ENCODE measurements at places on chromosomes 7 and 10.

- no peak for DNase-seq
Observed at GRCh38 chr7:114688443-114689055, 233.3 kb upstream of the MDFIC start.

DNA sequence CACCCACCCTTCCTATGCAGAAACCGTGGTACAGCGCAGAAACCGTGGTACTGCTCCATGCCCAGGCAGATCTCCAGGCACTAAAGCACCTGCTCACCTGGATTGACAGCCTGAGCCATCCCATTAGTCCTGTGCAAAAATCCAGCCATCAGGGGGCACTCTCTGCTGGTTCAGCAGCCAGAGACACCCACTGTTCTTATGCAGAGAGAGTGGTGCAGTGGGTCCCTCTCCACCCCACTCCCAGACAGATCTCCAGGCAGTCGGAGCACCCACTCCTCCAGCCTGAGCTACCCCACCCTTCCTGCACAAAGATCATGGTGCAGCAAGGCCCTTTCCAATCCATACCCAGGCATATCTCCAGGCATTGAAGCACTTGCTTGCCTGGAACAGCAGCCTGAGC is 219.8 kb downstream of the CTNNA3 start:
- DNase-seq: no peak

DNA sequence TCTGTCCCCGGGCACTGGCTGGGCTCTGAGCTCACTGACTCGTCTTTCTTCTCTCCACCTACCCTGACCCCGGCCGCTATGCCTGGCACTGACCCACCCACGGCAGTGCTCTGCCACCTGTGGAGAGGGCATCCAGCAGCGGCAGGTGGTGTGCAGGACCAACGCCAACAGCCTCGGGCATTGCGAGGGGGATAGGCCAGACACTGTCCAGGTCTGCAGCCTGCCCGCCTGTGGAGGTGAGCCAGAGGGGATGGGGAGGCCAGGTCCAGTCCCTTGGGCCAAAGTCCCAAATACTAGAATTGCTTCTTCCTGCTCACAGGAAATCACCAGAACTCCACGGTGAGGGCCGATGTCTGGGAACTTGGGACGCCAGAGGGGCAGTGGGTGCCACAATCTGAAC is 27.3 kb downstream of the TBATA start:
- no peak for DNase-seq

GRCh38 chr7:85290269-85290668 is 103.4 kb upstream of the SEMA3D start:
- DNase-seq: no peak

- DNase-seq: no peak
Observed at GRCh38 chr10:83678850-83679249, 460.5 kb upstream of the GHITM start.

- DNase-seq: no peak
Observed at GRCh38 chr7:66886152-66886551, 34.9 kb upstream of the TMEM248 start.

DNA sequence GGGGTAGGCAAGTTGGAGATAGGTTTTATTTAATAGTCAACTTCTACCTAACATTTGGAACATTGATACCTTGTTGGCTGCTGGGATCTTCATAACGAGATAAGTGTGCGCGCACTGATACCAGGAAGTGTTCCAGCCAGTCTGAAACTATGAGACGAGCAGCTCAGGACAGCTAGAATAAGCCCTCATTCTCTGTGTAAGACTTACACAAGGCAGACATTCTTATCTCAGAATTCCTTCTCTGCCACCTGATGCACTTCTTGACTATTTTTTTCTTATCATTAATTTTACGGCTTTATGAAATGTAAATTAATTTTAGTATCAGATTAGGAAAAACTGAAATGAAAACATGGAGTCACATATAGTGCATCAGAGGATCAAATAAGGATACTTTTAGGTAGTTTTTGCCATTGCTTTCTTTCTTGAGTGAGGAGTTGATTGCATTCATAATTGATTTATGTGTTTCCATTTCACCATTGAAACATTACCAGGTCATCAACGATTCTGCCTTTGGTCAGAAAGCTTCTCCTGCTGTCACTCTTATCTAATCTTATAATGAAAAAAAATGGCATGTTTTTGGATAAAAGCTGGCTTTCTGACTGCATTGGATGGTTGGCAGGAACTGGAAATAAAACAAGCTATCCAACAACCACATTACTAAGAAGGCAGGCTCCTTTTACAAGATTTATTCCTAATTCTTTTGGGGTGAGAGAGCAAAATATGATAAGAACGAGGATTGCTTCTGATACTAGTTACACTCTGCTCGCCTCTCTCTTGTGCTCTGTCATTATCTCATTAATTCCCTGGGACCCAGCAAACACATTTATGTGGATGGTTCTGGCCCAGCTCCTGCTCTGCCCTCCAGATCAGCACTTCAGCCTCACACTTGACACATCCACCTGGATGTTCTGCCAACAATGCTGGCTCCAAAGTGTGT is 40.4 kb upstream of the ABCB5 start:
- no peak for DNase-seq

Data from SW 1271 (cell line).